ENCODE measurements at places on chromosomes 3 and 15. TPM values are rescaled to one million over a fixed set of nuclear protein-coding genes. Genes with fewer than 3 reads are reported as not detected.
A peak's percentile ranks its signal among the peaks of the same experiment; 100 is the strongest.

- H3K4me1 ChIP-seq = peaks cover 14% of the 10 kb centered on the region
- H3K27ac ChIP-seq = peak overlapping the region; percentile 65
- no peaks in the 10 kb centered on the region for H3K27me3 ChIP-seq
Observed at GRCh38 chr15:69159805-69160140, 662 bp upstream of the GLCE start.

- no peaks in the 10 kb centered on the region for H3K36me3 ChIP-seq
- H3K27me3 ChIP-seq = no peaks in the 10 kb centered on the region
- DNase-seq = no peak
- H3K27ac ChIP-seq = no peak overlapping the region
- no peak overlapping the region for H3K4me3 ChIP-seq
Observed at GRCh38 chr3:24344784-24345439, 149.7 kb downstream of the THRB start.

DNA sequence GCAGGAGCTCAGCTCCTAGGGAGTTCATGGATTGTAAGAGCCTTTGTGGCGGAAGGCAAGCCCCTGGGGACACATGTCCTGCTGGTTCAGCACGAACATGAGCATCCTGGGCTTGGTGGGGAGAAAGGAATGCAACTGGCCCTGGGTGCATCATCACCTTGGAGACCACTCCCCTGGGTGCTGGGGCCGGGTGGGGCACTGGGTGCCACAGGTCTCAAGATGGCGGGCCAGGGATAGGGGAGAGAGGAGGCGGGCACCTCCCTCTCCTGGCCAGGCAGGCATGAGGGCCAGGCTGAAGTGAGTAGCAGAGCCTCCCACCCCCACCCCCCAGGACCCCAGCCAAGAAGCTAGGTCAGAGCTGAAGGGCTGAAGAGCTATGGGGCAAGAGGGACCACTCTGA is 768 bp downstream of the PCBP4 start:
- peaks cover 22% of the 10 kb centered on the region for H3K4me1 ChIP-seq
- no peak for DNase-seq
- no peaks in the 10 kb centered on the region for H3K36me3 ChIP-seq
- peak overlapping the region; percentile 63 for H3K4me3 ChIP-seq

DNA sequence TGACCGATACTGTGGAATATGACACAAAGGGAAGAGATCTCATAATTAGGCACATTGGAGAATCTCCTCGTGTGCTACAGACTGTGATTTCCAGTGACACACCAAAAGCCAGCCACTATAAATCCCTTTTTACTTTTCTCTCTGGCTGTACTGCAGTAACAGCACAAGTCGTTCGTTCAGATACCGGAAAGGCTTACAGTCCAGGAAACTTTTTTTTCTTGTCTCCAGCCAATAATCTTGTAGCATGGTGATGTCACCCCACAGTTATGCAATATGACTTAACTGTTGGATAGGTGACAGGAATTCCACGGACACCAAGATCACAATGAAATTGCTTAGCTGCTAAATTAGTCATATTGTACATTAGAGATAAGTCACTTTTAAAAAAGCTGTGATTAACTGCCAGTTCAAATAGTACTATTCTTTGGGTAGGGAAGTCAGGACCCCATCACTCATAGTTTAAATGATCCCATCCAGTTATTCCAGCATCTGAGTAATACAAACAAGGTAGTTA is 36.3 kb upstream of the TSC22D2 start:
- no peak for DNase-seq
- H3K27me3 ChIP-seq = no peaks in the 10 kb centered on the region
- H3K4me1 ChIP-seq = no peaks in the 10 kb centered on the region
- H3K27ac ChIP-seq = no peak overlapping the region
- H3K36me3 ChIP-seq = no peaks in the 10 kb centered on the region

- H3K4me1 ChIP-seq = no peaks in the 10 kb centered on the region
- H3K27ac ChIP-seq = no peak overlapping the region
- H3K36me3 ChIP-seq = no peaks in the 10 kb centered on the region
- no peaks in the 10 kb centered on the region for H3K27me3 ChIP-seq
- no peak for DNase-seq
Observed at GRCh38 chr3:66066963-66067617, 28.4 kb upstream of the MAGI1 start.

DNA sequence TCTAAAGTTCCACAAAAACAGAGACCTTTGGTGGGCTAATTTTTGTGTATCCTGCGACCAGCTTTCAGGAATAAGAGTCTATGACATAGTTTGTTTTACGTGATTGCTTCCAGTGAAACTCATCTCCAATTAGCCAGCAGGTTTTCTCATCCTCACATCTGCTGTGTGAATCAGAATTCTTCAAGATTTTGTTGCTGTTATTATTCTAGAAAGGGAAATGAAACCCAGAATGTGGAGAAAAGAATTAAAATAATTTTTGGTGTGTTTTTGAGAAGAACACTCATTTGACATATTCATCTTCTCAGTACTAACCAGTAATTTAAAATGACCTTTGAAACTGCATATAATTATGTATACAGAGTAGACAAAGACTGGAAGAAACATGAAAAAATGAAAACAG is 175.9 kb downstream of the USP13 start:
- H3K4me3 ChIP-seq = no peak overlapping the region
- no peaks in the 10 kb centered on the region for H3K27me3 ChIP-seq
- H3K4me1 ChIP-seq = no peaks in the 10 kb centered on the region
- no peak overlapping the region for H3K27ac ChIP-seq
- no peak for DNase-seq

- H3K27me3 ChIP-seq = no peaks in the 10 kb centered on the region
- no peak for DNase-seq
- no peak overlapping the region for H3K27ac ChIP-seq
- no peaks in the 10 kb centered on the region for H3K36me3 ChIP-seq
- H3K4me1 ChIP-seq = no peaks in the 10 kb centered on the region
- no peak overlapping the region for H3K4me3 ChIP-seq
Observed at GRCh38 chr15:67998599-67999133, 55.4 kb upstream of the PIAS1 start.

GRCh38 chr3:117016378-117016777 is 306.8 kb downstream of the TUSC7 start:
- DNase-seq = no peak
- H3K36me3 ChIP-seq = no peaks in the 10 kb centered on the region
- no peaks in the 10 kb centered on the region for H3K27me3 ChIP-seq
- H3K4me3 ChIP-seq = no peak overlapping the region
- H3K4me1 ChIP-seq = no peaks in the 10 kb centered on the region

DNA sequence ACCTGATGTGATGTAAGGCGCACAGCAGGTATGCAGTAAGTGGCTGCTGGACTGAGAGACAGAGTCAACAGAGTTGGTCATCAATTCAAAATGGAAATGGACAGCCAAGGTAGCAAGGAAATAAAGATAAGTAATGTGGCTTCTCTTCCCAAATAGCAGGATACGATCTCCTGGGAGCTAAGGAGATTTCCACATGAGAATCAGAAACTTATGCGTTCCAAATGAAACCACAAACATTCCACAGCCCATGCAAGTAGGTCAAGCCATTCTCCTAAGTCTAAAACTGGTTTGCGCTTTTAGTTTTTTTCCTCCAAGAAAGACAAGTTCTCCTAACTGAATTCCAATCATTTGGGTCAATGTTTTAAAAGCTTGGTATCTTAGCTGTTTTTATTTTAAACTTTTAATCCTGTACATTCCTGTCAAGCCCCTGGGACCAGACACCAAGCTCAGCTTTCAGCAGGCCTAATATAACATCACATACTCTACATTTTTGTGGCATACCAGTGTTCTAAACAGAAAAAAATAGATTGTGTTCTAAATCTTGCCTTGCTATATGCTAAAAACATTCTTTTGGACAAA is 73.7 kb upstream of the TSPAN3 start:
- no peaks in the 10 kb centered on the region for H3K27me3 ChIP-seq
- H3K36me3 ChIP-seq = no peaks in the 10 kb centered on the region
- no peak overlapping the region for H3K27ac ChIP-seq
- DNase-seq = no peak
- no peaks in the 10 kb centered on the region for H3K4me1 ChIP-seq

The SMAD6 gene
- 0.09 TPM for total RNA-seq

The MRPL46 gene
- total RNA-seq = 25.9 TPM

The CLCN2 gene
- 3.8 TPM for total RNA-seq

The MITF gene
- 0.80 TPM for total RNA-seq

The NR2E3 gene
- total RNA-seq = not detected

The ADPGK gene
- total RNA-seq = 104 TPM

The LIPH gene
- not detected for total RNA-seq
